Stimulated activated CD4-positive, alpha-beta T cell treated with anti-CD3 and anti-CD28 coated beads, Interleukin-4, amount 100 ng/mL, for 4 hours (primary cell): ENCODE measurements at places on chromosomes 2 and 18.

DNA sequence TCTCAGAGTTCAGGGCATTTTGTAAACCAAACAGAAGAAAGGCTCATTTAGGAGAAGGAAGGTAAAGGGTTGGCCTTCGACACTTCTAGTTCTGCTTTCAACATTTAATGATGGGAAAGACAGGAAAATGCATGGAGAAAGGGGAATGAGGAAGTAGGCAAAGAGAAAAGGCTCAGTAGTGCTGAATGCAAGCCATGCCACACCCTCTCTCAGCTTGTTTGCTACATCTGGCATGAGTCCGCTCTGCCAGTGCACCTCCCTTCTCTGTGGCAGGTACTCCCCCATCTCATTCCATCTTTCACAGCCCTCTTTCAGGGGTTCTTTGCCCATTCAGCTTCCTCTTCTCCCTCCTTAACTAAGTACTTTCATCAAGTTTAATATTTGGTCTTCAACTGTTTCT is 120.9 kb upstream of the ITGB6 start:
- no peak for DNase-seq

DNA sequence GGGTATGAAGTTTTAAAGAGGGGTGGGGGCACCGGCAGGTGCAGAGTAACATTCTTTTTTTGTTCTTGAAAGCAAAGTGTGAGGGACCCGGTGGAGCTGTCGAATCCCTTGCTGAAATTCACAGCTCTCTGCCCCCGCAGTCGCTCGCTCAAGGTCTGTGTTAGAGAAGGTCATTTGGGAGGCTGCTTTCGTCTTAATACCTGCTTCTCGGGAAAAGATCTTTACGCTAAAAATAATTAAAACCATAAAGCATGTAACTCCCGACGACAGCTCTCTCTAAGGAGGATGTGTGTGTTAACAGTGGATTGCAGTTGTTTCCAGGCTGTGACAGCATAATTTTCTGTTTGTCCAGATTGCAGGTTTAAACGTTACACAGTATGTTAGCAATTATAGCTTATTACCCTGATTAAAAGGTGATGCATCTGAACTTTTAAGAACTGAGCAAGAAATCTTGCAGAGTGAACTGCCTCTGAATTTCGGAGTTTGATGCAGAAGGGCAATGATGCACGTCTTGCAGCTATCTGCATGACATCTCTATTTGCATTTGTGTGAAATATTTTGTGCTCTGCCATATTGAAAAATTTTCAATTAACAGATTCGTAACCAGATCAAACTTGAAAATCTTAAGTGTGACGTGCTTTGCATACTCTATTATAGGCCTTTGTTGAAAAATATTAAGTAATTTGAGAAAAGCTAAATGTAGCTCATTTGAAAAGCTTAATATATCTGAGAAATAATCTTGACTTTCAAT is 954 bp downstream of the RAPGEF4 start:
- DNase-seq = no peak

DNA sequence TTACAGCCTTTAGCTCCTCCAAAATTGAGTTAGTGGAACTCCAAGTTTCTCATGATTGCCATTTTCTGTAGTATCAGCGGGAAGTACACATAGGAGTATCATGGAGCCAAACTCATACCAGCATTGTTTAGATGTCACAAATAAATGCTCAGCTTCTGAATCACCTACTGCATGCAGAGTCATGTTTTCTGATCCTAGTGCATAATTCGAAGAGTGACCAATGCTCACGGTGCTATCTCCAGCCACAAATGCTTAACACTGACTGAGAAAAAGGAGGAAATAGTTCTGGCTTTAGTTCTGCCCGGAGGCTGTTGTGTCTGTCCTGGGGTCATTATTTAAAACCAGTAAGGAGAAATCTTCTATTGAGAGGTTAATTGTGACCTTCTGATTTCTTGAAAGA is 45.4 kb upstream of the LRATD1 start:
- no peak for DNase-seq

- no peak for DNase-seq
Measured at GRCh38 chr2:78592491-78592890, 433.0 kb upstream of the REG3G start.

DNA sequence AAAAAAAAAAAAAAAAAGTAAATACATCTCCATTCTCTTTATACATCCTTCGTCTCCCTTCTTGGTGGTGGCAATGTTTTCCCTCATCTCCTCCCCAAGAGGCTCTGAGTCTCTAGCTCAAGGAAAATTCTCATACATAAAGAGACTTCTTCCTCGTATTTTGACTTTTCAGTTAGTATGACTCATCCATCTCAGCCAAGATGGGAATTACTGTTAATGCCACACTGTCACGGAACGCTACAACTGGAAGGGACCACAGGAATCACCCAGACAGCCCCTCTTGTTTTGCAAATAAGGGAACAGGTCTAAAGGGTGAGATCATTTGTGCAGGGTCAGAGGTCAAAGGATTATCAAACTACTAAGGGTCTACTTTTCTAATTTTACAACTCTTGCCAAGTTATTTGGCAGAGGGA is 19.5 kb downstream of the NFE2L2 start:
- no peak for DNase-seq

- DNase-seq = no peak
Measured at GRCh38 chr2:42443718-42444399, 49.9 kb downstream of the KCNG3 start.

GRCh38 chr2:26080356-26080755 is 46.5 kb downstream of the RAB10 start:
- no peak for DNase-seq

- DNase-seq = no peak
Measured at GRCh38 chr2:13919981-13920382, 712.5 kb upstream of the LRATD1 start.

GRCh38 chr18:4581966-4582365 is 126.9 kb upstream of the DLGAP1 start:
- DNase-seq = no peak

GRCh38 chr2:180146114-180146513 is 139.0 kb upstream of the CWC22 start:
- no peak for DNase-seq

DNA sequence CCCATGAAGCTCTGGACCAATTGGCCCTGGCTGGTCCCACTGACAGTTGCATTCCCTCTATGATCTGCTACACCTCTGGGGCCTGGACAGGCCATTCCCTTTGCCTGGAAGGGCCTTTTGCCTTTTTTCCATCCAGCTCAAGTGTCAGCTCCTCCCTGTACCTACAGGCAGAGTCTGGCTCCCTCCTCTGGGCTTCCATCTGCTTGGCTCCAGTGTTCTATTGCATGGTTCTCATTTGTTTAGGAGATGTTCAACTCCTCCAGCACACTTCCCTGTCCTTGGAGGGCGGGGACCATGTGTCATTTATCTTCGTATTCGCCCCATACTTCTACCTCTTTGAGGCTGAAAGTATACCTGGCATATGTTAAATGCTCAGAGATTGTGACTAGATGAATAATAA is 61.1 kb downstream of the PRKCE start:
- DNase-seq = no peak

DNA sequence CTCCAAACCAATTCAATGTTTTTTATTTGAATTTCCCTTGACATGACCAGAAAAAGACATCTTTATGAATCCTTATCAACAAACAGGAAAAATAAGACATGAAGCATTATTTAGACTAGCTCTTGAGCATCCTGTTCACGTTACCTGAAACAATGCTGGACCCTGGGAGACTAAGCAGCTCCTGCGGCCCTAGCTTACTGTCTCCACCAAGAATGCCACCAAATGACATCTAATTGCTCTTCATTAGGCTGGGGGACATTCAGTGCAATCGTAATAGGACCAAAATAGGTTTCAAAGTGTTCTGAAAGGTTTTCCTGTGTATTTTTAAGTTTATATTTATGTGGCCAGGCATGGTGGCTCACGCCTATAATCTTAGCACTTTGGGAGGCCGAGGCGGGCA is 25.5 kb downstream of the NFE2L2 start:
- no peak for DNase-seq

- no peak for DNase-seq
Measured at GRCh38 chr2:28510184-28510583, 14.3 kb downstream of the PLB1 start.
